ENCODE measurements at places on chromosomes 6 and 20.

DNA sequence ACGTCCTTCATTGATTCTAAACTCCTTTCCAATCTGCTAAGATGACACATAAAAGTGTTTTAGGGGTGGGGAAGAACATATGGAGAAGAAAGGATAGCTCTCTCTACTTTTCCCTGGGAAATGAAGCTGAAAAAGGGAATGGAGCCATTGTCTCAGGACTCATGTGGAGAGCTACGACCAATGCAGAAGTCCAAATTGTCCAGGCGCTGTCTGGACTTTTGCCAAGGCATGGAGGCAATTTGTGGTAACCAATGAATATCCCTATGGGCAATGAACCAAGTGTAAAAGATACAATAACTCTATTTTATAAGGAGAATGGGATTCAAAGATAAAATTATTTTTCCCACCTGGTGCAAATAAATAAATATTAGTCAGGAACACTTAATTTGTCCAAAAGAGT lies 16.1 kb downstream of the FBXL4 start:
- no peak for DNase-seq

- DNase-seq = no peak
These were observed 7.4 kb upstream of the C20orf144 start for GRCh38 chr20:33654680-33655161.

DNA sequence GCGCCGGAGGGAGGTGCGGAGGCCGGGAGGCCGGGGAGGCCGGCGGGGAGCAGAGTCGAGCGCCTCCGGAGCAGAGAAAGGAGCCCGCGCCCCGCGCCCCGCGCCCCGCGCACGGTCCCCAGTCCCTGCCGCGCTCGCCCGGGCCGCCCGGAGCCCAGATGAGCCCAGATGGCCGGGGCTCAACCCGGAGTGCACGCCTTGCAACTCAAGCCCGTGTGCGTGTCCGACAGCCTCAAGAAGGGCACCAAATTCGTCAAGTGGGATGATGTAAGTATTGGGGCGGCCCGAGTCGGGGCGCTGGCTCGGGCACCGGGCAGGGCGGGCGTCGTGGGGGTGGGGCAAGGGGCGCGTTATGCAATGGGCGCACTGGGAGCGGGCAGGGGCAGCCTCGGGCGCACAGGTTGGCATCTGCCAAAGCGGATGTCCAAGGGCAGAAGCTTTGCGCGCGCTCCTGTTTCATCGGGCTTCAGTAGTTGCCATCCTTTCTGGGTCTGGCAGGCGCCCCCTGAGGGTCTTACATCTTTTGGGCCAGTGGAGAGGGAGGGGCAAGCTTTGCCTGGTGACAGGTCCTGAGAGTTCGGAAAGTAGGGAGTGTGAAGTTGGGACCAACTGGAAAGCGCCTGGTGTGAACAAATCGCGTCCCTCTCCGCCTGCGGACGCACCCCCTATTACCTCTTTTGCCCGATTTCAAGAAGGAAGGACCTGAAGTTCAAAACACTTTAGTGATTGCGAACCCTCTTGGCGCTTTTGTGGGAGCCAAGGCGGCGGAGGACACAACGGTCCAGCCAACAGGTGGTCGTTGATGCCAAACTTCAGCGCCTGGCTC lies 631 bp downstream of the PLCB1 start:
- DNase-seq = no peak

GRCh38 chr6:52423971-52424381 lies 3.8 kb downstream of the EFHC1 start:
- DNase-seq = no peak

DNA sequence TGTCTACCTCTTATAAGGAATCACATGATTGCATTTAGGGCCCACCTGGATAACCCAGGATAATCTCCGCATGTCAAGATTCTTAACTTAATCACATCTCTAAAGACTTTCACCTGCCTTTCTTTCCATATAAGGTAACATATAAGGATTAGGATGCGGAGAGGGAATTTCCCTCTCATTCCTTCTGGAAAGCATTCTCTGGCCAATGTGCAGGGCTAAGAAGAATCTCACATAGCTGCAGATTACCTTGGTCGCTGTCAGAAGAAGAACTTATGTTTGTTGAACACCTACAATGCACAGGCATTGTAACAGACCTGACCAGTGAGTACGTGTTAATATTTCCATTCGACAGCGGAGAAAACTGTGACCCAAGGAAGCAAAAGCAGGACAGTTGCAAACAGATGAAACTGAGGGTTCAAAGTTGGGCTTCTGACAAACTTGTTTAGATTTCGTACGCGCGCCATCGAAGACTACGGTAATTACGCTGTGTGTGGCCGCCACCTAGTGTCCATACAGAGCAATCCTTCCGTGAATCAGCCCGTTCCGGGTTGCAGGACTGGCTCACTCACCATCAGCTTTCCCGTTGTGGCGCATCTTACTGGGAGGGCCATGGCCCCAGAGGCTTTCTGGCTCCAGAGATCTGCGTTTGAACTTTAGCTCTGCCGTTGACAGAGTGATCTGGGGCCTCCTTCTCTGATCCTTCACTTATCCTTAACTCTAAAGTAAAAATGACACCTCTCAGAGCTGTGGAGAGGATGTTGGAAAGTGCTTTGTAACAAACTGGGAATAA lies 9.5 kb downstream of the C20orf202 start:
- peak; percentile 37 for DNase-seq

GRCh38 chr6:86934365-86934764 lies 3.0 kb upstream of the HTR1E start:
- DNase-seq = no peak

GRCh38 chr6:37569743-37570481 lies 70.2 kb upstream of the CCDC167 start:
- no peak for DNase-seq

DNA sequence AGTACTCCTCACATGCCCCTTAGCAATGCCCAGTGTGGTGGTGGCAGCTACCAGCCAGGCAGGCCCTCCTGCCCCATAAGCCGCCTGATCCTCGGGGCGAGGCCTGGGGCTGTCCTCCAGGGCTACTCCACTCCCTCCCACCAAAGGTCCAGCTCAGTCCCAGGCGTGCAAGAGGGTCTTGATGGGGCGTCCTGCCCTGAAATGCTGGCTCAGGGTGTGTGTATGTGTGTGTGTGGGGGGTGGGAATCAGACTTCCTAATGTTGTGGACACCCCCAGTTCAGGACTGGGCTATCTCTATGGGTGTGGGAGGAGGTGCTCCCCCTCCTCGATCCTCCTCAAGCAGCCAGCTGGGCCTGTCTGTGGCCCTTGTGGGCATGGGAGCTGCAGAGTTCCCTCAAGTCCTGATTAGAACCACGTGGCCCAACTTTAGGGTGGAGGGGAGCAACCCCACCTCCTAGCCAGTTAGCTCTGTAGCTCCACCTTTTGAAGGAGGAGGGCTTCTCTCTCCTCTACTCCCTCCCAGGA lies 7.5 kb downstream of the HSPA12B start:
- no peak for DNase-seq

DNA sequence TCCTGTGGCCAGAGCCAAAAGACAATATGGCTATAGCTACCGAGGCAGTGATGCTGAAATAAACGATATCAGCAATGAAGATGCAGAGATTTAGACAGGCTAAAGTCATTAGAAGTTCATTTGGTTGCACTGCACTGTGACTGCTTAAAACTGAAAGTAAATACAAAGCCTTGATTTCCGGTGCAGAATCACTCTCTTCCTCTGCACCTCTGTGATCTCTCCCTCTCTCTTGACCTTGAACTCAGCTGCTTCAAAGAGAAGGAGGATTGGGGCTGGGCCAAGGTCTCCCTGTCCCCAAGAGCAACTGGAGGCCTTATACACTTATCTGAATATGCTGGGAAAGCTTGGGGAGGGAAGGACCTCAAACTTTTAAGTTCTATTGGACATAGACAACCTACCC lies 34.6 kb upstream of the SPACA1 start:
- no peak for DNase-seq

DNA sequence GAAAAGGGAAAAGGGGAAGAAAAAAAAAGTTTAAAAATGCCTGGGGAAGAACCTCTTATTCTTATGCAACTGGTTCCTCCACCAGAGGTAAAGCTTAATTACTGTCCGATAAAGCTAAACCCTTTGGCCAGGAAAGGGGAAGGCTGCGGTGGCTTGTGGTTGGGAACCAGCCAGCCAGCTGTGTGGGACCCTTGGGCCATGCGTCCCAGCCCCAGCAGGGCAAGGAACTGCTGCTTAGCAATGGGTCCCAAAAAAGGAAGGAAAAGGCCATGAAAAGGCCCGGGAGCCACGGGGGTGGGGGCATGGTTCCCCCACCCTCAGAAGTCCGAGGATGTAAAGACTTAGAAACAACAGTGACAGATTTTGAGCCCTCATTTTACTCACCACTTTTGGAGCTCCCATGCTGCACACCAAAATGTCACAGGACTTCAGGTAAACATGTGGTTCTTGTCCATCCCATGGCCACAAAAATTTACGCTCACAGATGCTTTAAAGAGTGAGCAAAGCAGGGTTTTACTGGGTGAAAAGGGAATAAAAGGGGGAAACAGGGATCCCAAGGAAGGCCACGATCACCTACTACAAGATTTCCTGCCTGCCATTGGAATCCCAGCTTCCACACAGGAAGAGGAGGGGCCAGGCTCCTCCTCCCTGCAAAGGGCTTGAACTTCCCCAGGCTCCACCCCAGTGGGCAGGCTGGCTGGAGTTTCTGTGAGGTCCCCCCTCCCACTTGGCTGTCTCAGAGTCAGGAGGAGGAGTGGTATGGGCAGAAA lies 1234.7 kb upstream of the GJE1 start:
- no peak for DNase-seq

Data from GM19239 (cell line).